ENCODE measurements at places on chromosomes 7 and 10.
A peak's percentile ranks its signal among the peaks of the same experiment; 100 is the strongest.

DNA sequence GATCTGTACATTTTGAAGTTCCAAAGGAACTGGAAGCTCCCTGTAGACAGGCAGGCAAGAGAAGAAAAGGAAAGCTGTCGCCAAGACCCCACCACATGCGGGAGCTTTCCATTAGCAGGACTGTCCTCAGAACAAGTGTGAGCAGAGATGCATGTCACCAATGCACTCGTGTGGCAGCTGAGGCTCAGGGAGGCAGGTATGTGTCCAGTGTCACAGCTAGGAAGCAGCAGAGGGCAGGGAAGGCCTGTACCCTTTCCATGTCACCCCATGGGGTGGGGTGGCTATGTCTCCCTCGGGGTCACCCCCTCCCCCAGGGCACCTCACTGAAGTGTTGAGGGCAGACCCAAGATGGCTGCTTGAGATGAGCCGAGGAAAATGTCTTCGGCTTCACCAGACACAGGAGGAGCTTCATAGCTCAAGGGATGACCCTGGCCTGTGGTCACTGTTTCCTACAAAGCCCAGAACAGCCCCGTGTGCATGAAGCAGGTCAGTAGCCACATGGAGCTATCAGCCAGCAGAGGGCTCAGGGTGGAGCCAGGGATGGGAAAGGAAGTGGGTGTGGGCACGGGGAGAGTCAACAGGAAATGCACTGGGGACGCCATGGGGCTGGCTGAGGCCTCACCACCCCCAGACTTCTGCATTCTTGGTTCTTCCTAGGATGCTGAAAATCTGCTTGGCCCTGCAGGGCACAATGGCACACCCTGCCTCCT, 96.6 kb downstream of the FAM53B start:
- no peak for DNase-seq

DNA sequence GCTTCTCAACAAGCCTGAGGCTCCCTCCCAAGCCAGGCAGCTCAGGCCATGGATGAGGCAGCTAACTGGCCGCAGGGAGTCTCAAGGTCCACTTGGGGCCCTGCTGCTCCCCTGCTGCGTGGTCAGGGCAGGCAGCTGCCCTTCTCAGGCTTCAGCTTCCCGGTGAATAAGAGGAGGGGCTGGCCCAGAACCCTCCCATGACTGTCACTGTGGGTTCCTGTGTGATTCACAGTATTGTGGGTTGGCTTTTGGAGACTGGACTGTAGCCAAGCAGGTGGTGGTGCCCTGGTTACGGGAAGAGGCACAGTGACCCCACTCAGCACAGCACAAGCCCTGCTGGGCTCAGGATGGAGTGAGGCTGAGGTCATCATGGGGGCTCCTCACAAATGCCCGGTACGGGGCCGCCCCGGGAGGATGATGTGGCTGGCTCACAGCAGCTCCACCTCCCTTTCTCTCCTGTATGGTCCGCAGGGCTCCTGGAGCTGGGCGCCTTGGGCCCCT, 189.8 kb downstream of the HECW1 start:
- no peak for DNase-seq

- no peak for DNase-seq
Observed at GRCh38 chr7:47702080-47702479, 120.2 kb upstream of the TNS3 start.

GRCh38 chr7:23893942-23894891, 184.2 kb downstream of the STK31 start:
- DNase-seq, result no peak

DNA sequence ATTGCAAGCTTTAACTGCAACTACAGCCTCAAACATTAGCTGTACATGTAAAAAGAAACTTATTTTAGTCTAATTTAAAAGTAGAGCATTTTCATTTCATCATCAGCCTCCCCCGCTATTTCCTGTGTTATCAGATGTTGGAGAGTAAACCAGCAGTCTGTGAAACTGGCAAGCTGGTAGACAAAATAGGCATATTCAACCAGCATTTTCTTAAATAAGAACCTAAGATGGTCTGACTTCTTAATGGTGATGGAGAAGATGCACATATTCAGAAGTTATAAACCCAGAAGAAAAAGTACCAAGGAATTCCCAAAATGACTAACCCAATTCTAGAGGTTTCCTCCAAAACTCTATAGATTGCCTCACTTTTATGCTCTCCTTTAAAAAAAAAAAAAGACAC, 24.9 kb downstream of the PIK3AP1 start:
- no peak for DNase-seq

DNA sequence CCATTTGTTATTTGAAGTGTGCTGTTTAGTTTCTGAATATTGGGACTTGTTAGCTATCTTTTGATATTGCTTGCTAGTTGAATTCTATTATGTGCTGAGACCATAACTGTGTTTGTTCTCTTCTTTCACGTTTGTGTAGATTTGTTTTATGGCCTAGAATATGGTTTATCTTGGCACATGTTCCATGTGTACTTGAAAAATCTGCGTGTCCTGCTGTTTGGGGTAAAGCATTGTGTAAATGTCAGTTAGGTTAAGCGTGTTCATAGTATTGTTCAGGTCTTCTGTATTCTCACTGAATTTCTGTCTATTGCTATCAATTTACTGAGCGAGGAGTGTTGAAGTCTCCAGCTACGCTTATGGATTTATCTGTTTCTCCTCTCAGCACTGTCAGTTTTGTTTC, 19.4 kb downstream of the MMP21 start:
- DNase-seq, result no peak

DNA sequence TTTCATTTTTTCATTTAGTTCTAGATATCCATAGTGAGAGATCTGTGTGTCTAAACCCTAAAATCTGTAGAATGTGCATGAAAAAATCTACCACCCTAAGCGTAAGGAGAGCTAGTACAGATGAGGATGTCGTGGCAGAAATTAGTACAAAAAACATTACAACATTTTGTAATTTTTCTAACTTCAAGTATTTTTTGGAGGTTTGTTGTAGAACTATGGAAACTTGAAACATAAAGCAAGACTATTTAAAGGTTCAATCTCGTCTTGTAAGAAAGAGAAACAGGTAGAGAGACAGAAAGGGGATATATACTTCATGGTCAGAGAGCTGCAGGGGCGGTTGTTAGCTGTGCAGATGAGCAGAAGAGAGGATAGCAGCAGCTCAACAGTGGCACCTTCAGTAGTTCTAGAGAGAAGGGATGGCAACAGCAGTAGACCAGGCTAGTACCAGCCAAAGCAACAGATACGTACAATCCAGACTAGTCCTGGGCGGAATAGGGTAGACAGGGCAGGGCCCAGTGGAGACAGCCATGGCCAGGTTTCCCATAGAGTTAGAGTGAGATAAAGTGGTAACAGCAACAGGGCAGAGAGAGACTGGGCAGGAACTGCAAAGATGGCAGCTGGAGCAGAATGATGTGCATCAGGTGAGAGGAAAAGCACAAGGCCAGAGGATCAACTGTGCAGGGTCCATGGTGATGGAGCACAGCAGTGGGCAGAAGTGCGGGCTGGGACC, 145.2 kb downstream of the FRMD4A start:
- DNase-seq, result peak; percentile 23

DNA sequence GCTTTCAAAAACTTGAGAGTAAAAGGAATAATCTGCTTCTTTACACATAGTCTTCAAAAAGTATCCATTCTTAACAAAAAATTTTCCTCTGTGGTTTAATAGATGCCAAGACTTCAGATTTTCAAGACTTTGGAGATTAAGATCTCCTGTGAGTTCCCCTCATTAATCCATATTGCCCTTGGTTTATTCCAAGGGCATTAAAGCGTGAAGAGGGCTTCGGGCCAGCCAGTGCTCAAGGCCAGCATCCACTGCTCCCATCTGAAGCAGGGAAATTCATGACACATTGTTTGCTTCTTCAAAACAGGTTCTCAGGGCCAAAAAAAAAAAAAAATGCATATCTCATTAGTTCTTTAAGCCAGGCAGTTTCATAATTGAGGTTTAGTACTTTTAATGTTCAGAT, 137.3 kb upstream of the RHOBTB1 start:
- DNase-seq, result no peak

DNA sequence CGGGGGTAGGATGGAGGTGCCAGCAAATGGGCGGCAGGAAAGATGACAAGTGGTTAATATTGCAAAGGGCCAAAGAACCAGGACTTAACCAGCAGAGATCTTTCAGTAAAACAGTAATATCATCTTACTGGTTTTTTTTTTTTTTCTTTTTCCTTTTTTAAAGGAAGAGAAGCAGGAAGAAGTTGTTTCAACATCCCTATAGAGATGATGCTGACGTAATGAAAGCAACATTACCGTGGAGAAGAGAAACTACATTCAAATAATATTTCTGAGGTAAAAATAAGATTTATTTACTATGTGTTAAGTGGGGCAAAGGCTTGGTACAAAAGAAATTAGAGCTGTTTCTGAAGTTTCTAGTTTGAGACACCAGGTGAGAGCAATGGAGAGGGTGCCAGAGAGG, 11.0 kb downstream of the MINDY3 start:
- DNase-seq, result no peak

- no peak for DNase-seq
Observed at GRCh38 chr7:155309021-155309338, 11.3 kb downstream of the INSIG1 start.

GRCh38 chr7:44225566-44226395, 25.0 kb downstream of the YKT6 start:
- DNase-seq, result no peak
